Subcutaneous adipose tissue (tissue), 4 donors: ENCODE measurements at places on chromosomes 1 and 21. TPM values are rescaled to one million over a fixed set of nuclear protein-coding genes. Genes with fewer than 3 reads are reported as not detected.

Gene GGPS1
- 22.6 TPM for total RNA-seq

Gene ADCY10
- 0.22 TPM for total RNA-seq

Gene AK2
- 101 TPM for total RNA-seq

Gene WNT9A
- total RNA-seq, result 0.88 TPM

Gene IL6R
- 29.8 TPM for total RNA-seq

Gene FCRL2
- not detected for total RNA-seq
